ENCODE measurements at places on chromosomes 1 and 21.

- no peak for DNase-seq
These were observed 216.9 kb downstream of the NUF2 start for GRCh38 chr1:163538667-163539066.

- DNase-seq = no peak
These were observed 19.4 kb upstream of the KIF21B start for GRCh38 chr1:201042779-201043461.

DNA sequence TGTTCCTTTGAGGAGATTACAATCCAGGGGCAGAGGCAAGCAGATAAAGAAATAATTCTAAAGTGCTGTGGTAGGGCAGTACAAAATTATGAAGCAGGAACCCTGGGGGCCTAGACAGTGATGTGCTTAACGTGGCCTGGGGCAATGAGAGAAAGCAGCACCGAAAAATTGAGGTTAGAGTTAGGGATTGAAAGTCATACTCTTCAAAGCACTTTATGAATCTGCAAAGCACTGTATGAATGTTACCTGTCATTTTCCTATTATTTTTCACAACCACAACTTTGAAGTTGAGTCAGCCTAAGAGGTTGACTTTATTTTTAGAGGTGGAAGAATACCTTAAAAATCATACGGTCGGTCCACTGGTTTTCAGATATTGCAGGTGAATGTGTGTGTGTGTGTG, 183.4 kb upstream of the NFIA start:
- no peak for DNase-seq

- DNase-seq = no peak
These were observed 392.2 kb downstream of the VAV3 start for GRCh38 chr1:107572674-107573211.

DNA sequence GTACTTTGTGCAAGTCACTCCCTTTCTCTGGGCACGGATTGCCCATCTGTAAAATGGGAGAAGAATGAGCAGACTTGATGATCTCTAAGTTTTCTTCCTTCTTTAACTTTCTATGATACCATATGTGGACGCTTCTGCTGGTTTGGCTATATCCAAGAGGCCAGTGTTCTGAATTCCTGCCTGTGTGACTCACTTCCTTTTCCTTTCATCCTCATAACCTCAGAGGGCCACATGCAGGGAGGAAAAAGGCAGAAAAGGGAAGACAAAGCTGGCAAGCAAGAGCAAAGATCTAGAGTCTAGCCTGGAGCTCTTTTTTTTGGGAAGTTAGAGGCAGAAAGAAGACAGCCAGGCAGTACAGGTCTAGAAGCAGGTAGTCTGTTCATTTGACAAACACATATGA, 151.2 kb downstream of the OMA1 start:
- no peak for DNase-seq

GRCh38 chr1:202250982-202251381, 57.4 kb downstream of the LGR6 start:
- no peak for DNase-seq

GRCh38 chr1:226063977-226064815, 1.7 kb downstream of the H3-3A start:
- DNase-seq = no peak

DNA sequence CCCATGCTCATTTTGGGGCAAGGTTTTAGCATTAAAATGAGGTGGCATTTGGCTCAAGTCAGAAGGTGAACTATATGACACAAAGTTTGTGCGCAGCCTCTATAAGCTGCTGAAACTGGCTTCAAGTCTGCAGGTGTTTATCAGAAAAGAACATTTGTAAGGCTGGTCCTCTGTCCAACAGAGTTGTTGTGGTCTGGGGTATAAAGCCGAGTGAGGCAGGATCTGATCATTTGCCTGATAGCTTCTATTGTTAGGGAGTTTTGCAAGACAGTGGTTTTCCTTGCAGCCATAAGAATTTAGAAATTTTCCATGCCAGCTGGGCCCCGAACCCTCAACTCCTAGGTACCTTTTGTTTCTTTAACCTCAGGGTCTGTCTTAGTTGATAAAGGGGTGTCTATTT, 130.8 kb downstream of the PGBD5 start:
- no peak for DNase-seq

- no peak for DNase-seq
These were observed 25.3 kb upstream of the PEF1 start for GRCh38 chr1:31669786-31670592.

DNA sequence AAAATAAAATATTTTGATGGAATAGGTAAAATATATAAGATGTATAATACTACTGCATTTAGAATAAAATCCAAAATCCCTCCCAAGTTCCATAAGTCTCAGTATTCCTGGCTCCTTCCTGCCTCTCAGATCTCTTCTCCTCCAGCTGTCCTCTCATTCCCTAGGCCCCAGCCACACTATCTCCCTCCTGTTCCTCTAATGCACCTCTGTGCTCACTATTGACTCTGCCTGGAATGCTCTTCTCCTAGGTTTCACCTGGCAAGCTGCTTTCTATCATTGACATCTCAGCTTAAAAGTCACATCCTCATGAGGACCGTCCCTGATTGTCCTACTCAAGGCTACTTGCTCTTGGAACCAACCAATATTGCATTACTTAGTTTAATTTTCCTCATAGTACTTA, 7.2 kb downstream of the NME7 start:
- no peak for DNase-seq

DNA sequence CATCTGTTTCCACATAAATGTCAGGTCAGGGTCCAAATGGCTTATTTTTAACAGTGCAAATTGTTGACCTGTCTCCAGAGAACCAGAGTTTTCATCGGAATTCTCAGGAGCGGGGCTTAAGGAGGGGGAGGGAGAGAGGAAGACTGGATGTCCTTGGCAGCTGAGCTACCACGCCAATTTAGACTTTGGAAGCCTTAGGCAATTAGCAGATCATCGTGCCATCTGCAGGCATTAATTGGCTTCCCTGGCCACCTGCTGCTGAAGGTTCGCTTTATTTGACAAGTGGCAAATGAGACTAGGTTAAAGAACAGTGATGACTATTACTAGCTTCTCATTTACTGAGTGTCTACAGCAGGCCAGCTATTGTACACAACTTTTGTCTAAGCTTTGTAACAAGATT, 43.7 kb downstream of the HLX start:
- no peak for DNase-seq

- no peak for DNase-seq
These were observed 39.6 kb downstream of the PRDM15 start for GRCh38 chr21:41839387-41840000.

DNA sequence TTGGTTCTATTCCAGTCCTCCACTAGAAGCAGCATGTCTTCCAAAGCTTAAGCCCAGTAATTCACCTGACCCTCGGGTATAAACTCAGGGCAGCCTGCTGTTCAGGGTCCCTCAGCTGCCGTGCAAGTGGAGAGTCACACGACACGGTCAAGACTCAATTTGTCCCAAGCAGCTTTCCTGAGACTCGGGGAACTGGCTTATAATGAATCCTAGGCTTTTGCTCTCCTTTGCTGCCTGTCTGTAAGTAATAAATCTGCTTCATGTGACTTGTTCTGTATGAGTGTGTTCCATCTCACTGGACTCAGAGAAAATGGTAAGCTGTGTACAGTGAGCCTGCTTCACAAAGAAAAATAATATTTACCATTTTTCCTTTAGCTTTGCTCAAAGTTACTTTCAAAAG, 119.8 kb downstream of the CYYR1 start:
- no peak for DNase-seq

- no peak for DNase-seq
These were observed 754.0 kb upstream of the ADGRL4 start for GRCh38 chr1:79760531-79760930.

- DNase-seq = no peak
These were observed 101.6 kb downstream of the BRINP3 start for GRCh38 chr1:190376044-190376443.

DNA sequence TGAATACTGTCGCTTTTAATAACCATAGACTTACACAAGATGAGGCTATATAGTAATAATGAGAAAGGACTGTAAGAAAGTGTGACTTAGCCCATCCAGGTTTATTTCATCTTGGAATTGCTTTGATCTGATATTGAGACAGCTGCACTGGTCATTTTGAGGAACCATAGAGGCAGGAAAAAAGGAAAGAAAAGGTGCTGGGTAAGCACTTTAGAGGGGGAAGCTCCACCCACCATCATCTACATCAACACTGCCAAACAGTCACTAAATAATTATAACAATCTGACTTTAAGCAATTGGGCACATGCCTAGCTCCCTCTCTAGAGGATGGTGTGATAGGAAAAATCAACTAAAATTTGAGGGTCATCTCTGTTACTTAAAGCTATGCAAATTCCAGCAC, 70.6 kb upstream of the ST6GALNAC3 start:
- DNase-seq = no peak

GRCh38 chr1:79353224-79353623, 346.7 kb upstream of the ADGRL4 start:
- no peak for DNase-seq

DNA sequence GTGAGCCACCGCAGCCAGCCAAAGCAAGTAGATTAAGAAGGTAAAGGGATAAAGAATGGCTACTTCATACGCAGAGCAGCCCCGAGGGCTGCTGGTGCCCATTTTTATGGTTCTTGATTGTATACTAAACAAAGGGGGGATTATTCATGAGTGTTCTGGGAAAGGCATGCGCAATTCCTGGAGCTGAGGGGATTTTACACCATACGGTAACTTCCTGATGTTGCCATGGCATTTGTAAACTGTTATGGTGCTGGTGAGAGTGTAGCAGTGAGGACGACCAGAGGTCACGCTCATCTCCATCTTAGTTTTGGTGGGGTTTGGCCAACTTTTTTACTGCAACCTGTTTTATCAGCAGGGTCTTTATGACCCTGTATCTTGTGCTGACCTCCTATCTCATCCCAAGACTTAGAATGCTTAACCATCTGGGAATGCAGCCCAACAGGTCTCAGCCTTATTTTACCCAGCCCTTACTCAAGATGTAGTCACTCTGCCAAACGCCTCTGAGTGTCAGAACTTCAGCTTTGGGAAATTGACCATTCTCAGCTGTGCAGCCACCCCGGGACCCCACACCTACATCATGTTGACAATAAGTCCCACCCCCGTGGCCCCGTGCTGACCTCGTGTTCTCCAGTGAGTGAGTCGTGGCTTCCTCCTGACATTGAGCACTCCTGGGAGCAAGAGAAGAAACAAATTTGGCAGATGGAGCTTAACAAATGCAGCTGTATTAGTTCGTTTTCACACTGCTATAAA, 149.4 kb upstream of the COL6A1 start:
- DNase-seq = no peak

- no peak for DNase-seq
These were observed 421.8 kb downstream of the PTBP2 start for GRCh38 chr1:97143236-97143882.

DNA sequence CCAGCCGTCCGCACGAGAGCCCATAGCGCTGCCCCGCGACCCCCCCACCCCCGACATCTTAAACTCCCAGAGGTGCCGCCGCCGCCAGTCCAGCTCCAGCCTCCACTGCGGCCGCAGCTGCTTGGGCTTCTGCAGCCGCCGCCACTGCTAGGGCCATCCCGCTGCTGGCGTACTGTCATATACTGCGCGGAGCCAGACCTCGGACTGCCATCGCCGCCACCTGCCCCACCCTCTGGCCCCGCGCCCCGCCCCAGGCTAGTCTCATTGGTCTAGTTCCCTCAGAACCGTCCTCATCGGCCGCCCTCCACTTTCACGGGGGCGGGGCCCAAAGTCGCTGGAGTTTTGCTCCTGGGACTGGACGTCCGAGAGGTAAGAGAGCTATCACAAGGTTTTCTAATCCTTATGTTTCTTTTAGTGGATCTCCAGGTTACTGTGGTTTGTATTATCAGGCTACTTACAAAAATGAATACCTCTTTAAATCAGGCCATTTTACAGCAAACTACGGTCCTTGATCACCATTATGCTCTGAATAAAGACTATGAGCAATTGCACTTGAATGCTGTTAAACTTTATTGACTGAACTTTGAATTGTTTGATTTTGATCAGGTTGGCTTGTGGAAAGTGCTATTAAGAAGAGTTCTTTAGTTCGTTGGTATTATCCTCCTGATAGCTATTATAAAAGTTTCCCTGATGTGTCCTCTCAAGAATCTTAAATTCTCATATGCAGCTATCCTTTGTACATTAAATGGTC, 2.8 kb upstream of the CD1D start:
- no peak for DNase-seq

- no peak for DNase-seq
These were observed 9.7 kb downstream of the MYOG start for GRCh38 chr1:203076031-203076511.

GRCh38 chr1:244456586-244456985, 4.5 kb upstream of the CATSPERE start:
- no peak for DNase-seq

DNA sequence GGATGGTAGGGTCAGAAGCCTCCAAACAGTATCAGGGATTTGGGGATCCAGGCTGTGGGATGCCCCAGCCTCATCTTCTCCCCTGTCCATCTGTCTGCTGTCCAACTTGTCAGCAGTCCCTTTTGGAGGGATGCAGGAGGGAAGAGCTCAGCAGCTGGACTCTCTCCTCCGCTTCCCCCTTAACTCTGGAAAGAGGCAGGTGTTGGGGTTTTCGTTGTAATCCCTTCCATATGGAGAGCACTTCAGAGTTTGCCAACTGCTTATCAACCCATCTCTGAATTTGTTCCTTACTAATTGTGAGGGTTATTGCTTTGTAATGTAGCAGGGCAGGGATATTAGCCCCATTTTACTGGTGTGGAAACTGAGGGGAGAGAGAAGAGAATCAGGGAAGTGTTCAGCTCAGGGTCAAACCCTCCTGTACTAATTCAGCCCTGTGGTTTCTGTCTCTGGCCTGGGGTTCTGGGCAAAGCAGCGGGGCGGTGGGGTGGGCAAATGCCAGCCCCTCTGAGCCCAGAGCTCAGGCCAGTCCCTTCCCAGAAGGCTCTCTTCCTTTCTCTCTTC, 3.2 kb downstream of the CITED4 start:
- no peak for DNase-seq

DNA sequence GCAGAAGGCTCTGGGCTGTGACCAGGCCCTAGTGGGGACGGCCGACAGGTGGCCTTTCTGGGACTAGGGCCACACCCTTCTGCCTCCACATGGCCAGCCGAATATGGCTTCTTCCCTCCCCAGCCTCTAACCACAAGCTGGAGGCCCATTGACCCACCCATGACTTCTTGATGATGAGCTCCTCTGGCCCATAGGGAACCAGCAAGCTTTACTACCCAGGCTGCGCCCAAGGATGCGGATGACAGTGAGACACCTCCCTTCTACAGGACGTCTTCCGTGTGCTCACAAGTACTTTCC, 41.0 kb downstream of the LDLRAD2 start:
- DNase-seq = no peak

GRCh38 chr1:1352786-1353388, 3.7 kb upstream of the DVL1 start:
- DNase-seq = no peak

- DNase-seq = no peak
These were observed 457.2 kb upstream of the RUNX1 start for GRCh38 chr21:35506352-35506751.

- no peak for DNase-seq
These were observed 147.4 kb upstream of the COL6A1 start for GRCh38 chr21:45834026-45834715.

All from cortex of kidney (tissue), 1 donor.